ENCODE measurements at places on chromosomes 1 and 21. TPM values are rescaled to one million over a fixed set of nuclear protein-coding genes. Genes with fewer than 3 reads are reported as not detected.
A peak's percentile ranks its signal among the peaks of the same experiment; 100 is the strongest.

- DNase-seq = peak; percentile 18
These were observed 70.6 kb upstream of the PUM1 start for GRCh38 chr1:31135973-31136600.

DNA sequence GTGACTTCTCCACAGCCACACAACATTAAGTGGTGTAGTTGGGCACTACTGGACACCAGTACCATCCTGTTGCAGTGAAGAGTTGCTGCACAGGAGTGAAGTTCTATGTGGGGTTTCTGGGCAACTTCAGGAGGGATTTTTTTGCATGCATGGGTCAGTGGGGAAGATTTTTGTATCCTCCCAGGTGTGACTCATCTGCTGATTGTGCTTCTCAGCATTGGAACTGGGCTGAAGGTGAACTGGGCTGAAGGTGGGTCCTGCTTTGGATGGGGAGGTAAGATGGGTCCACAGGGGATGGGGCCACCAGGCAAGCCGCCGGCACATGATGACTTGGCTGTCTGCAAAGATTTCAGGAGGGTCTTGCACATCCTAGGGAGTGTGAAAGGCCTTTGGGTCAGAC is 2.6 kb downstream of the SERINC2 start:
- DNase-seq = no peak

DNA sequence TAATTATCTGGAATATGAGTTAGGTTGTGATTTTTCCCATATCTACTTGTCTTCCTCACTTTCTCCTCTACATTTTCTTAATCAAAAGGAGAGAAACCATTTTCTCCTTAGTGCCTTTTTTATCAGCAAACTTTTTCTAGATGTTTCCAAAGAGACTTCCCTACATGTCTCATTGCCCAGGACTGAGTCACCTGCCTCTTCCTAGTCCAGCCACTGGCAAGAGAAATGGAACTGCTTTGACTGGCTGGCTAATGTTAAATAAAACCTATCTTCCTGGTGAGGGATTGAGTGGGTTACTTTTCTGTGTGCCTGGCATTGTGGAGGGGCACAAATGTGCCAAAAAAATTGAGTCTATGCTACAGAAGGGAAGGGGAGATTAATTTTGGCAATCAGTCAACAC is 52.1 kb upstream of the CD5L start:
- no peak for DNase-seq

DNA sequence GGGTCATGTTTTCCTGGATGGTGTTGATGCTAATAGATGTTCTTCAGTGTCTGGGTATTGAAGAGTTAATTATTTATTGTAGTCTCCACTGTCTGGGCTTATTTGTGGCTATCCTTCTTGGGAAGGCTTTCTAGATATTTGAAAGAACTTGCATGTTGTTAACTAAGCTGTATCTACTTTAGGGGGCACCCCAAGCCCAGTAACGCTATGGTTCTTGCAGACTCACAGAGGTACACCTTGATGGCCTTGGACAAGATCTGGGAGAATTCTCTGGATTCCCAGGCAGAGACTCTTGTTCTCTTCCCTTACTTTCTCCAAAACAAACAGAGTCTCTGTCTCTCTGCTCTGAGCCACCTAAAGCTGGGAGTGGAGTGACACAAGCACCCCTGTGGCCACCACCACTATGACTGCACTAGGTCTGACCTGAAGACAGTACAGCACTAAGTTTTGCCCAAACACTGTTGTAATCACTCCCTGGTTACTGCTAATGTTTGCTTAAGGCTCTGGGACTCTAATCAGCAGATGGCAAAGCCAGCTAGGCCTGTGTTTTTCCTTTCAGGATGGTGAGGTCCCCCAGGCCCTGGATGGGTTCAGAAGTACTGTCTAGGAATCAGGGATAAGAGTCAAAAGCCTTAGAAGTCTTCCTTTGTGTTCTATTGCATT is 76.5 kb upstream of the C1orf21 start:
- DNase-seq = no peak

Gene ADAM30
- not detected for total RNA-seq

Gene OXCT2
- 3.9 TPM for total RNA-seq

Gene IL12RB2
- total RNA-seq = 0.81 TPM

Gene PSMD4
- total RNA-seq = 469 TPM

Gene TMEM82
- total RNA-seq = not detected

Gene AUNIP
- total RNA-seq = 22.2 TPM

Gene ASAP3
- 12.8 TPM for total RNA-seq
